Trophoblast cell (in vitro differentiated cells and primary cell): ENCODE measurements at places on chromosomes 13 and 19.

GRCh38 chr19:51733742-51734522, 10.1 kb upstream of the HAS1 start:
- DNase-seq, result peak; percentile 53

- no peak for DNase-seq
Observed at GRCh38 chr13:111598747-111599146, 278.3 kb downstream of the TEX29 start.

DNA sequence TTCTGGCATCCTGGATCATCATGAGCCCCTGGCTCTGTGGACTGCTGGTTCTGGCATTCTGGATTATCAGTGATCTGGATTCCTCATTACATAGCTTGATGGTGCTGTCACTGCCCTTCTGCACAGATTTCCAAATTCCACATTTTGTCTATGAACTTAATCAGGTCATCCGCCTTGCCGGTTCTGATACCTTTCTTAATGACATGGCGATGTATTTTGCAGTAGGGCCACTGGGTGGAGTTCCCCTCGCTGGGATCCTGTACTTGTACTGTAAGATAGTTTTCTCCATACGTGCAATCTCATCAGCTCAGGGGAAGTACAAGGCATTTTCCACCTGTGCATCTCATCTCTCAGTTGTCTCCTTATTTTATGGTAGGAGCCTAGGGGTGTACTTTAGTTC, 24.4 kb upstream of the OR7C2 start:
- DNase-seq, result peak; percentile 92

GRCh38 chr13:114128624-114129522, 3.5 kb downstream of the RASA3 start:
- DNase-seq, result peak; percentile 50

DNA sequence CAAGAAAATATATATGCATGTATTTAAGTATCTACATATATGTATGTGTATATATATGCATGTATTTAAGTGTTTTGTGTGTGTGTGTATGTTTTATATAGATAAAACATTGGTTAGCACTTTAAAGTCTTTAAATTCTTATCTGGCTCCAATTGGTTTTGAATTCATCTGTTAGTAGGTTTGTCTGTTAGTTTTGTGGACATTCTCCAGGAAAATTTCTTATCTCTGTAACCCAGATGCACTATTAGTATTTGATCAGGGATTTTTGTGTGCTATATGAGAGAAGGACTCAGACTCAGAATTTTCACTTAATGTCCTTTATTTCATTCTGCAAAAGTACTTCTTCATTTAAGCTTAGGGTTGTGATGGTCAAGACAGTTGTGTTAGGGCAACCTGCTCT, 103.1 kb downstream of the ITGBL1 start:
- no peak for DNase-seq

DNA sequence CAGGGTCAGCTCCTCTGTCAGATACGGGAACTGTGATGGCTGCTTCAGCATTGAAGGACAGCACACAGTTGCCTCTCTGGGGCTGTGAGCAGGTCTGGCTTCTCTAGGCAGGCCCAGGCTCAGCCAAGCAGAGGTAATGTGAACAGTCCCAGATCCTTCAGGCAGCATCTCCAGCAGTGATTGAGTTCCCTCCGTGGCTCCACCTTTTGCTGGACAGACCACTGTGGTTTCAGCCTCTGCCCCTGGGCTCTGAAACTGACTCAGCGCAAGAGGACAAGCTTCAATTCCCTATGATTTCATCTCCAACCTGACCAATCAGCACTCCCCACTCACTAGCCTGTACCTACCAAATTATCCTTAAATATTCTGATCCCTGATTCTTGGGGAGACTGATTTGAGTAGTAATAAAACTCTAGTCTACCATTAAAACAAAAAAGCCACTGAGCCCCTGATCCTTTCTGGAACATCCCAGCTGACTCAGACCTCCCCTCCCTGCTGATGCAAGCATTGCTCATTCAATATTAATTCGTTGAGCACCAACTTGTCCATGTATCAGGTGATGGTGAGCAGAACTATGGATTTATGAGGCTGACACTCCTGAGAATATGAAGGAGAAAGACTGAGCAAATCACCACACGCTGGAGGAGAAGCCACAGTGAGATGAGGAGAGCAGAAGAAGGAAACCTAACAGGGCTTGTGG, 16.7 kb downstream of the GSX1 start:
- no peak for DNase-seq
